Suppressor macrophage treated with lipopolysaccharide for 1 hour (primary cell): ENCODE measurements at places on chromosomes 2 and 18.

DNA sequence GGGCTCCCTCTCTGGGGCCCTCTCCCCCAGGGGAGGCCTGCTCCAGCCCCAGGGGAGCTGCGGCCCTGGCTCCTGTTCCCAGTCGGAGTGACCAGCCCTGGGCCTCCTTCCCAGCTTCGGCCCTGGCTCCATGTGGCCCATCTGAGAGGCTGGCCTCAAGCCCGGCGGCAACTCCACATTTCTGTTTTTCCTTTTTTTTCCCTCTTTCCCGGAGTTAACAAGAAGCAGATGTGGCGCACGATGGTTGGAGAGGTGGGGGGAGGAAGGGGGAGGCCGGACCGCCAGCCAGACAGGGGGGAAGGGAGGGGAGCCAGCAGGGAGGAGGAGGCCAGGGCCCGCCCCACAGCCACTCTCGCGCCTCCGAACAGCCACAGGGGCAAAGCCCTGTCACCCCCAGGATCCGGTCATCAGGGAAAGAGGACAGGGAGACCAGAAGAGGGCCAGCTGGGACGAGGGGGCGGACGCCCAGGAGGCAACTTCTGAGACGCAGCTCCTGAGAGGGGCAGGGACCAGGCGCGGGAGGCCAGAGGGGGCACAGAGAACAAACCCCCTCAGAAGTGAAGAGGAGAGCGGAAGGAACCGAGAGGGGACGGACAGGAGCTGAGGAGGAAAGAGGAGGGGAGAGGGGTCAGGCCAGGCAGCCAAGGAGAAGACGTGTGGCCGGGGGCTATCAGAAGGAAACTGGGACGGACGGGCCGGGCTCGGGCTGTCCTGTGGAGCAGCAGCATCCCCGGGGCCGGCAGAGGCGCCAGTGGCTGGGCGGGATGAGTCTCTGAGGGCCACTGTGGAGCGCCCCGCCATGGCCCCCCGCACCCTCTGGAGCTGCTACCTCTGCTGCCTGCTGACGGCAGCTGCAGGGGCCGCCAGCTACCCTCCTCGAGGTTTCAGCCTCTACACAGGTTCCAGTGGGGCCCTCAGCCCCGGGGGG lies at the start of gene EMILIN1:
Gene EMILIN1 (plus strand): TSS at position 349 of the 928 bp plus-strand sequence. CDS start 451 bp downstream, at position 800.
- peak; percentile 46 for DNase-seq

DNA sequence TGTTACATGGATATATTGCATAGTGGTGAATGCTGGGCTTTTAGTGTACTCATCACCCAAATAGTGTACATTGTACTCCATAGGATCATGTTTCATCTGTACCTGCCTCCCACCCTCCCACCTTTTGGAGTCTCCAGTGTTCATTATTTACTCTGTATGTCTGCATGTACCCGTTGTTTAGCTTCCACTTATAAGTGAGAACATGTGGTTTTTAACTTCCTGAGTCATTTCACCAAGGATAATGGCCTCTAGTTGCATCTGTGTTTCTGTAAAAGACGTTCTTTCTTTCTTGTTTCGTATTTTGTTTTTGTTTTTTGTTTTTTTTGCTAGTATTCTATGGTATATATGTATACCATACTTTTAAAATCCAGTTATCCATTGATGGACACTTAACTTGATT lies 107.5 kb downstream of the MSTN start:
- DNase-seq, result no peak

DNA sequence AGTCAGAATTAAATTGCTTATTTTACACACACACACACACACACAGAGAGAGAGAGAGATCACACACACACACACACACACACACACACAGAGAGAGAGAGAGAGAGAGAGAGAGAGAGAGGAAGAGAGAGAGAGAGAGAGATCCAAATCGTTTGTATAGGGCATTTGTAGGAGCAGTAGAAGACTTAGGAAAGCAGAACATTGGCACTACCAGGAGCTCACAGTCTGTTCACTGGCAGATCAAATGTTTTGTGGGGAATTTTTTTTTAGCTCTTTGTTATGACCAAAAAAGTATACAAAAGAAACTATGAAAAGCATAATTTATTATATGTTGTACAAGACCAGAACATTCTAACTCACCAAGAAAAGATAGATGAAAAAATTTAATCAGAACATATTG lies 81.8 kb downstream of the MBD5 start:
- DNase-seq, result no peak

DNA sequence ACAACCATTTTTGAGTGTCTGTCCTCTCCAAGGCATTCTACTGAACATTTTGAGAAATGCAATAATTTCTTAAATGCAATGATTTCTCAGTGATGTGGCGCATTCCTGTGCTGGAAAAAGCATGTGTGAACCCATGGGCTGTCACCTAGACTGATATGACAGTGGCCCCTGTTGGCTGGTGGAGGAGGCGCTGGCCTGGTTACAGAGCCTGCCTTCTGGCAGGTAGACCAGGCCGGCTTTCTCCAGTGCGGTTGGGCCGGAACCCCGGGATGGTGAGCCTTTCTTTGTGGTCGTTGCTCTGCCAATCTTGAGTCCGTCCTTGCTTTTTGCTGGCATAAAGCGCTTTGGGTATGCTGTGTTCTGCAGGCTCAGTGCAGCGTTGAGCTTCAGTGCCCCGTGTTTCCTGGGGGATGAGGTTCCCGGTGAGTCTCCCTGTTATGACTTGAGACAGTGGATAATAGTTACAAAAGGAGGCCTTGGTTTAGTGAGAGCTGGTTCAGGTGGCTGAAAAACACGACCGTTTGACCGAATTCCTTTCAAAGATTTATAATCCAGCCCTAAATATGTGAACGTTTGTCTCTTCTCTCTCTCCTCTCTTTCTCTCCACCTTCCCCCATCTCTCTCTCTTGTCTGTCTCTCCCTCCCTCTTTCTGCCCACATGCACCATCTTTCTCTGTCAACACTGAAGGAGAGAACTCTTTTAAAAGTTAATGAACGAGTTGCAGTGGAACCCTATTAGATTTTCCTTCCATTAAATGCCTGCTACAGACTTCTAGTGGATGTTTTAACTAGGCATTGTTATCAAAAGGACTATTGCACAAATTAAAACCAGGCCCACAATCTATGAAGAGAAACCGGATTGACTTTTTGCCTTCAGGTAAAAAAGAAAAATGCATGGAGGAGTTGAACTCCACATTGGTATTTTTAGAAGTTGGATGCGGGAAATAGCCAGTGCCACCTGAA lies 34.0 kb downstream of the TSHZ1 start:
- DNase-seq, result no peak

GRCh38 chr2:69464575-69464974 lies 27.3 kb upstream of the NFU1 start:
- no peak for DNase-seq

DNA sequence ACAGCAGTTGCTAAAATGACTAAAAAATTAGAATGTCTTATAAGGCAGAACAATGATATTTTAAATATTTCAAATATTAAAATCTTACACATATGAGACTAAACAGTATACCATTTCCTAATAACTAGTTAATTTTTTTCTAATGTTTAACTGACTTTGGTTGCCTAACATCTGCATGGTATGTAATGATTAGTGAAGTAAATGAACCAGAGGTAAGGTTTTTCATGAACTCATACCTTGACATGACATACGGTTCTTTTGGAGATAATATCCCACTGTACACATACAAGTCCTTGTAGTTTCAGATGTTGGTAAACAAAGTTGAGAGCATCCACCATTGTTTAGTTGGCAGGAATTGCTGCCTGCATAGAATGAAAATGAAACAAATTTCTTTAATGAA lies 1360.2 kb downstream of the LRP1B start:
- DNase-seq, result no peak

GRCh38 chr2:14998546-14998945 lies 366.0 kb downstream of the LRATD1 start:
- no peak for DNase-seq

DNA sequence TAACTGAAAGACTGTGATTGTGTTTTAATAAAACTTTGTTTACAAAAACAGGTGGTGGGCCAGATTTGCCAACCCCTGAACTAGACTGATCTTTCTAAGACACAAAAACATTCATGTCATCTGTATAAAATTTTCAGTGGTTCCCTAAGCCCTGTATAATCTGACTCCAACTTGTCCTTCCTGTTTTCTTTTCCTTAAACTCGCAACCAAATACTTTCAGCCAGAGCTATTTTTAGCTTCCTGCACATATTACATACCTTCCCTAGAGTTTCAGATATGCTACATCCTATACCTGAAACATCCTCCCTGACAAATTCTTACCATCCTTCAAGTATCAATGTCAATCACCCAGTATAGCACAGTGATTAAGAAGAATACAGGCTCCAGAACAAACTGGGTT lies 4.8 kb downstream of the GCFC2 start:
- DNase-seq, result no peak

GRCh38 chr18:27652480-27653121 lies 467.5 kb upstream of the CHST9 start:
- no peak for DNase-seq

DNA sequence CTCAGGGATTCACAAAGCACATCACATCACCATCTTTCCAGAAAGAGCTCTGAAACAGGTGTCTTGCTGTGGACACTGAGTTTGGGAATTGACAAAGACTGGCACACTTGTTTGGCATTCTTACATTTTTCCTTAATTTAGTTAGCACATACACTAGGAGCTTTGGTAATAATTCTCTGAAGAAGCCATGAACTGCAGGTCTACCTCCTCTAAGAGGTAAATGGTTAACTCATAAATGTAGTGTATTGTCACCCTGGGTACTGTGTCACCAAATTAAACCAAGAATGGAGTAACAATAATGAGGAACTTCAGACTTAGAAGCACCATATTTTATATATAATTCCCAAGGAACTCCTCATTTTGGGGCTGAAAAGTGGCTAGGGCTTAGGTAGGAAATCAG lies 22.6 kb downstream of the EIF4E2 start:
- DNase-seq, result no peak

DNA sequence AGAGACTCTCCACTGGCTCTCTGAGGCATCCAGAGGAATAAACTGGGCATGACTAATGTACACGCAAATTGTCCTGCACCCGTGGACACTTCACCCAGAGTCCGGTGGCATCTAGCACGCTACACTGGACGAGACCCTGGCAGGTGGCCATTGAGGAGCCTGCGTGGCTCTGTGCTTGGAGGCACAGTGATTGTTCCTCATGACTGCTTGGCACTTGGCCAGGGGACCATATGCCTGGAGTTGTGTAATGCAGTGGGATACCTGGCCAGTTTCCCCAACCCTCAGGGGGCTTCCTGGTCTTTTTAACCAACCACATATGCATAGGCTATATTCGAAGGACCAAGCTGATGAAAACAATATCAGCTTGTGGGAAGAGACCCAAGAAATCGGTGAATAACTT lies 66.6 kb downstream of the MTCL1 start:
- DNase-seq, result no peak

DNA sequence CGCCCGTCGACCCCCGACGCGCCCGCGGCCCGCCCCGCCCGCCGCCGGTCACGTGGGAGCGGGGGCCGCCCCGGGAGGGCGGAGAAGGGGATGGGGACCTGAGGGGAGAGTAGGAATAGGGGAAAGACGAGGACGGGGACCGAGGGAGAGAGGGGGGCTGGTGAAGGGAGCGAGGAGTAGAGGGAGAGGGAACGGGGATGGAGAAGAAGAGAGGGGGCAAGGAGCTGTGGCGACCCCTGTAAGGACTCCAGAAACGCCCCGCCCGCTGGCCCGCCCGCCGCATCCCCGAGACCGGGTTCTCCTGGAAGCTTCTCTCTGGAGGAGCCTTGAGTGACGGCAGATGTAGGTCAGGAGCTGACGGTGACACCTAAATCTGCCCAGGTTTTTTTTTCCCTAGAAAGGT lies 615 bp downstream of the ADNP2 start:
- peak; percentile 66 for DNase-seq

- no peak for DNase-seq
Measured at GRCh38 chr2:179272406-179273192, 8.0 kb upstream of the SESTD1 start.

GRCh38 chr18:58201733-58202730 lies 158.0 kb downstream of the NEDD4L start:
- peak; percentile 30 for DNase-seq

DNA sequence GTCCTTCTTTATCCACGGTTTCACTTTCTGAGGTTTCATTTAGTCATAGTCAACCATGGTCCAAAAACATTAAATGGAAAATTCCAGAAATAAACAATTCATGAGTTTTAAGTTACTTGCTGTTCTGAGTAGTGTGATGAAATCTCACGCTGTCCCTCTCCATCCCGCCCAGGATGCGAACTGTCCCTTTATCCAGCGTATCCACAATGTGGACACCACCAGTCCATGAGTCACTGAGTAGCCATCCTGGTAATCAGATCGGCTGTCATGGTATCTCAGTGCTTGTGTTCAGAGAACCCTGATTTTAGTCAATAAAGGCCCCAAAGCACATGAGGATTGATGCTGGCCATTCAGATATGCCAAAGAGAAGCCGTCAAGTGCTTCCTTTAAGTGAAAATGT lies 3.7 kb downstream of the SP140L start:
- DNase-seq, result peak; percentile 30
